ENCODE measurements at places on chromosomes 11 and 22.
A peak's percentile ranks its signal among the peaks of the same experiment; 100 is the strongest.

GRCh38 chr11:123273616-123274015 is 78.6 kb upstream of the CLMP start:
- DNase-seq: no peak

DNA sequence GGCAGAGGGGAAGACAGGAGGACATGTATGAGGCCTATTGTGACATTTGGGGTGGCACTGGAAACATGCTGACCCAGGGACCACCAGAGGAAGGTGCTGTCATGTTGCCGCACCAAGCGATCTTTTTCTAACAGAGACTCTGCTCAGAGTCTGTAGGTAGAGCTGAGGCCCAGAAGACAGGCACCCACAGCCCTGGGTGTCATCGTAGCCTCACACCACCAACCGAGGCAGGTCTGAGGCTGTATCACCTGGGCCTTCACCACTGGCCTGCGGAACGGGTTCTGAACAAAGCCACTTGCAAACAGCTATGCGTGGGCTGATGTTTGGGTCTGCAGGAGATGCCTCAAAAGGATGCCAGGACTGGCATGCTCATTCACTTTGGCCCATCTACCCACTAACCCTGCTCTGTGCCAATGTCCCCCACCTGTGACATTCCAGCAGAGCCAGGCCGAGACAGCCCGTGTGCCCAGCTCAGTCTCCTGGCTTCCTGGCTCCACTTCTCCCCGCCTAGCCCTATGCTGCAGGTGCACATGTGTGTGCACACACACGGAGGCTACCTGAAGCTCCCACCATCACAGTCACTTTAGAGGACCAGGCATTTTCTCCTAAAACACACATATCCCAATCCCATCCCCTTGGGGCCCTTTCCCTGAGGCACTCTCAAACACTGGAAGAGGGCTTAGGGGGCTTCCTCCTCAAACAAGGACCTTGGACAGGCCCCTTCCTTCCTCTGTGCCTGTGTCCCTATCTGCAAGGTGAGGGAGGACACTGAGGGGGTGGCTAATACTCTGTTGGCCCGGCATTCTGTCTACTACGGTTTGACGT is 3.6 kb downstream of the TRIM29 start:
- DNase-seq: no peak

DNA sequence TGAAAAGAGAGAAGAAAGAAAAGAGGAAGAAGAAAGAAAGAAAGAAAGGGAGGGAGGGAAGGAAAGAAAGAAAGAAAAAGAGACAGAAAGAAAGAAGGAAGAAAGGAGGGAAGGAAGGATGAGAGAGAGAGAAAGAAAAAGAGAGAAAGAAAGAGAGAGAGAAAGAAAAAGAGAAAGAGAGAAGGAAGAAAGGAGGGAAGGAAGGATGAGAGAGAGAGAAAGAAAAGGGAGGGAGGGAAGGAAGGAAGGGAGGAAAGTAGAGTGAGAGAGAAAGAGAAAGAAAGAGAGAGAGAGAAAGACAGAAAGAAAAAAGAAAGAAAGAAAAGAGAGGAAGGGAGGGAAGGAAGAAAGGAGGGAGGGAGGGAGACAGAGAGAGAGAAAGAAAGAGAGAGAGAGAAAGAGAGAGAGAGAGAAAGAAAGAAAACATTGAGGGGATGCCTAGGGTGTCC is 11.5 kb upstream of the RAC2 start:
- no peak for DNase-seq

DNA sequence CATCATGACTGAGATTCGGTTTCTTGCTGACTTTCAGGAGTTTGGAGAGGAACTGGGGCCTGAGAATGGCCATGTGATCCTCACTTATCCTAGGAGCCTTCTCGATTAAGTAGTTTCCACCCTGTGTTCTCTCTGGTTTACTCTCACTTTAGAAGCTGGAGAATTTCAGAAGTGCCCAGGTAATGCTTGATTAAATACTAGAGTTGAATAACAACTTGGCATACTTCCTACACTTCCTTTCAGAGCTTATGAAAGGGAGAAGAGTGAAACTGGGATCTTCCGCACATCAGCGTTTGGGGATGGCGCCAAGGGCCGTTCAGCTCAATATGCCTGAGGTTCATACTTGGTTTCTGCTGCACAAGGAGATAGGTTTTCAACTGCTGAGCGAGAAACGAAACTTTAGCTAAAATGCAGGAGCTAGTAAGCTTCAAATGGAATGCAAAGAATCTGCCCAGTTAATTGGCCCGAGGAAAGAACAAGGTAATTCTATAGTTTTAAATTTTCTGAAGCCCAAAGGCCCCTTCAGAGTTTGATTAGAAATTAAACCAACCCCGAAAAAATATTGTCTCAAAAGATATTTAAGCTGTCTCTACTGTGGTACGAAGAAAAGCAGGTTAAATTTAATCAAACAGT is 823 bp upstream of the MUC15 start:
- DNase-seq: no peak

GRCh38 chr22:44895296-44896055 is 114.3 kb downstream of the PHF21B start:
- DNase-seq: peak; percentile 32

DNA sequence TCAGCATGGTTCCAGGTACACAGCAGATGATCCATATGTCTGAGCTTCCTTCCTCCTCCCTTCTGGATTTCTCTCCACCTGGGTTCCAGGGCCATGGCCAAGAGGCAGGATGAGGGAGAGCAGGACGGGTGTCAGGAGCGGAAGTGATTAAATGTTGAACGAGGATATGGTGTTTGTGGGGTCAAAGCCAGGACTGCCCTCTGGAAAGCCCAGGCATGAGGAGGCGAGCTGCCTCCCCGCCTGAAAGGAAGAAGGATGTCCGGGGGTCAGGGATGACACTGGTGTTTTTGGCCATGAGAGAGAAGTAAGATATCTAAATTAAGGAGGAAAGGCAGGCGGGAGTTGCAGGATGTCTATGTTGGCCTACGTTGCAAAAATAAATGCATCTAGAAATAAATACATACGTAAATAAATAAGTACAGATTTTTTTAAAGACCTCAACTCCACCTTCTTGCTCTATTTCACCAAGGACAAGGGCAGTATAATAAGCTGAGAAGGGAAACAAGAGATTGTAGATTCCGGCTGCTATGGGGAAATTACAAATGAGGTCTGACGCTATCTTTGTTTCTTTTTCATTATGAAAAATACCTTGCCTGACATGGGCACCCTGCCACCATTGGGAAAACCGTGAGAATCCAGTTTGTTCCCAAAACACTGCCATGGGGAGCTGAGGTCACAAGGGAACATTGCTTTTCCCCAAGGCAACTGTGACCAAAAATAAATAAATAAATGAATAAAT is 27.6 kb upstream of the LIPT2 start:
- DNase-seq: peak; percentile 37

DNA sequence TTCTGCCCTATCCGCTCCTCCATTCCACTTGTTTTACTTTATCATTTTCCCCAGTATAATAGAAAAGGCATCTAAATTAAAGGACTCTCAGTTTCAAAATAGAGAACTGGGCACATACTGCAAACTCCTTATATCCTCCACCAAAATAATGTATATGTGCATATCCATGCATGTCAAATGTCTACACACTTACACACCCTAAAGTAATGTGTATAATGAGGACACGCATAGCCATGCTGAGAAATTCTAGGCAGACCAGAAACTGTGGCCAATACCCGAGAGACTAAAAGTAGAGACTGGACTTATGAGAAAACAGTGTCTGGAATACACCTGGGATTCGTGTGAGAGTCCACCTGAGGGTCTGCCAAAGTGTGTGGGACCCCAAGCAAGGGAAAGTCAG is 183.5 kb downstream of the CWF19L2 start:
- no peak for DNase-seq

- DNase-seq: no peak
These were observed 213.9 kb upstream of the NARS2 start for GRCh38 chr11:78788533-78788932.

- no peak for DNase-seq
These were observed 9.3 kb upstream of the ZNRF3 start for GRCh38 chr22:28874061-28874460.

- DNase-seq: peak; percentile 90
These were observed at the start of gene MIF for GRCh38 chr22:23893945-23894709. Gene MIF, plus strand, starts transcription at chr22:23894383. Its CDS starts 92 bp downstream, at chr22:23894475.

GRCh38 chr11:126350836-126351235 is 4.7 kb upstream of the ST3GAL4 start:
- no peak for DNase-seq

- DNase-seq: no peak
These were observed 14.1 kb downstream of the VSIG10L2 start for GRCh38 chr11:125959931-125960330.

GRCh38 chr11:20544603-20545237 is 54.7 kb upstream of the SLC6A5 start:
- no peak for DNase-seq

DNA sequence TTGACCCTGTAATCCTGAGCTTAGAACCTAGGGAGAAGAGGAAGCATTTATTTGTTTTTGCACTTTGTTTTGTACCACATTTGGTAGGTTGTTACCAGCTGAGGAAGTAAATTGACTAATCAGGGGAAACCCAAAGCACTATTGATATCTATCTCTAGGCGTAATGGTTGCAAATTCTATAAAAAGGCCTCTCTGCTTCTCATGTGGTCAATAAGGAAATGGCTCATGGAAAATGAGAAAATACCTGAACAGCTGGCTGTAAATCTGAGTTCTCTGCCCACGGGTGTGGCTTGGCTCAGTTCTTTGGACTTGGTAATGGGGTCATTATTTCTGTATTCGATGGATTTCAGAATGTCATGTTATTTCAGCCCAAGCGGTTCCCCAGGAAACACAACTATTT is 42.4 kb downstream of the BARX2 start:
- no peak for DNase-seq

- DNase-seq: no peak
These were observed 106.8 kb downstream of the DCDC1 start for GRCh38 chr11:31262761-31263160.

- DNase-seq: no peak
These were observed 105.7 kb upstream of the LUZP2 start for GRCh38 chr11:24391167-24391566.

DNA sequence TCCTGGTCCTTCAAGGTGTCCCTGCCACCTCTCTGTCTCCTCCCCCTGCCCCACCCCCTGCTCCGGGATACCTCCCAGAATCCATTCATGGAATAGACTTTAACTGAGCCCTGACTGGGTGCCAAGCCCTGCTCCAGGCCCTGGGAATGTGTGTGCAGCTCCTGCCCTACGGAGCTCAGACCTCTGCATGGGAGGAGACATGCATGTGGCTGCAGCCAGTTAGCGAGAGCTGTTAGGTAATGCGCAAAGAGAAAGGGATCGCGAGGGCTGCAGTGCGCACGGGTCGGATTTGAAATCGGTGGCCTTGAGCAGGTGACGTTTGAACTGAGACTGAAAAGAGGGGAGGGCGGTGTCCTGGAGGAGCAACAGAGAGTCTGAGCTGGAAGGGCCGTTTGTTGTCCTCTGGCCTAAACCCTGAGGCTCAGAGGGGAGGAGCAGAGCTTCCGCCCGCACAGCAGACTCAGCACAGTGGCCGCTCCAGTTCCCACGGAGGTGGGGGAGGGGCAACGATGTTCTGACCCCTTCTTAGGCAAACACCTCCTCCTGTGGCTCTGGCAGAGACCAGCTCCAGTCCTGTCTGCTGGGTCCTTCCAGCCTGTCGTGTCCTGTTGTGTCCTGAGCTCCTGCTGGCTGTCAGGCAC is 19.8 kb upstream of the LRRC10B start:
- DNase-seq: no peak

GRCh38 chr11:116263019-116263418 is 509.8 kb downstream of the BUD13 start:
- no peak for DNase-seq

- DNase-seq: peak; percentile 35
These were observed 8.6 kb upstream of the GNAZ start for GRCh38 chr22:23061471-23062280.

DNA sequence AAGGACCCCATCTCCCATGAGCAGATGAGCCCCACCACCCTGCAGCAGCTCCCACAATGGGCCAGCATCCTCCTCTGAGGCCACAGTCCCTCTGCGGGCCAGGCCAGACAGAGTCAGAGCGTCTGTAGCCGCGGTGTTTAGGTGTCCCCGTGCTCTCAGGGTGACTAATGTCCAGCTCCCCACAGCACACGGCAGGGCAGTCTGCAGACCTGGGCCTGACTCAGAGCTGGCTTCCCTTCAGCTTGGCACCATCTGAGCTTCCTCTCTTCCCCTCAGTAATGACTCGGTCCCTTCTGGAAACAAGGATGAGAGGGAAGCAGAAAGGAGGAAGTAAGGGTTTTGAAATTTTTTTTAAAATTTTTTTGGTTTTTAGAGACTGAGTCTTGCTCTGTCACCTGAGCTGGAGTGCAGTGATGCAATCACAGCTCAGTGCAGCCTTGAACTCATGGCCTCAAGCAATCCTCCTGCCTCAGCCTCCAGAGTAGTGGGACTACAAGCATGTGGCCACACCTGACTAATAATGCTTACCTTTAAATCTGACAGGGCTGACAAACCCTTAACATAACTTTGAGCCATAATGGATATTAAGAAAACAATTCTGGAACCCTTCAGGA is 28.5 kb downstream of the LRRC74B start:
- DNase-seq: no peak

- no peak for DNase-seq
These were observed 154.9 kb downstream of the TEAD1 start for GRCh38 chr11:12829131-12829530.

DNA sequence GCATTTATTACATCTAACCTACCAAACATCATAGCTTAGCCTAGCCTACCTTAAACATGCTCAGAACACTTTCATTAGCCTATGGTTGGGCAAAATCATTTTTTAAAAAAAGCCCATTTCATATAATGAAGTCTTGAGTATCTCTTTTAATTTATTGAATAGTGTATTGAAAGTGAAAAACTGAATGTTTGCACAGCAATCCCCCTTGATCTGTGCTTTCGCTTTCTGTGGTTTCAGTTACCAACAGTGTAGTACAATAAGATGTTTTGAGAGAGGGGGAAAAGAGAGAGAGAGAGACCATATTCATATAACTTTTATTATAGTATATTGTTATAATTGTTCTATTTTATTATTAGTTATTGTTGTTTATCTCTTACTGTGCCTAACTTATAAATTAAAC is 8.4 kb upstream of the MAP6 start:
- DNase-seq: no peak

DNA sequence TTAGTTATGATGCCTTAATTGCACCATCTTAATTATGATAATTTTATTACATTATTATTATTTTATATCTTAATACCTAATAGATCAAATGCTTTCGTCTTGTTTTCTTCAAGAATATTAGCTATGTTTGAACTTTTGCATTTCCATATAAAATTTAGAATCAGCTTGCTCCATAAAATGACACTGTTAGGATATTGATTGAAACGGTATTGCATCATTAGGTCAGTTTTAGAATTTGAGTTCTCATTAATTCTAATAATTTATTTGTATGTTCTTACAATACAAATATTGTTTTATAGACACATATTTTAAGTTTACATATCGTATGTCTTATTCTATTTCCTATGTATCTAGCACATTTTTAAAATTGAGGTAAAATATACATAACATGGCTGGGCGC is 6.7 kb downstream of the CFAP68 start:
- DNase-seq: no peak

Measured in SJSA1 (cell line).